Right lobe of liver (tissue), 6 donors: ENCODE measurements at places on chromosomes 5 and 9. TPM values are rescaled to one million over a fixed set of nuclear protein-coding genes. Genes with fewer than 3 reads are reported as not detected.
A peak's percentile ranks its signal among the peaks of the same experiment; 100 is the strongest.

CCL27 gene
- not detected for total RNA-seq

CCL28 gene
- 1.00 TPM for total RNA-seq

TAF11L10 gene
- total RNA-seq: not detected

IFNA21 gene
- not detected for total RNA-seq

UGT3A1 gene
- total RNA-seq: 14.7 TPM

SMIM32 gene
- total RNA-seq: not detected

SCGB3A2 gene
- total RNA-seq: not detected

MZB1 gene
- 1.2 TPM for total RNA-seq

PPP1R26 gene
- total RNA-seq: 5.7 TPM

ERBIN gene
- 45.3 TPM for total RNA-seq

DPH7 gene
- total RNA-seq: 11.0 TPM

SPINK7 gene
- not detected for total RNA-seq

IL7R gene
- total RNA-seq: 7.4 TPM

CDH18 gene
- total RNA-seq: not detected

TPPP gene
- total RNA-seq: 2.2 TPM

IL4 gene
- not detected for total RNA-seq

GRCh38 chr5:78792345-78793055, 143.9 kb upstream of the LHFPL2 start:
- DNase-seq: no peak

DNA sequence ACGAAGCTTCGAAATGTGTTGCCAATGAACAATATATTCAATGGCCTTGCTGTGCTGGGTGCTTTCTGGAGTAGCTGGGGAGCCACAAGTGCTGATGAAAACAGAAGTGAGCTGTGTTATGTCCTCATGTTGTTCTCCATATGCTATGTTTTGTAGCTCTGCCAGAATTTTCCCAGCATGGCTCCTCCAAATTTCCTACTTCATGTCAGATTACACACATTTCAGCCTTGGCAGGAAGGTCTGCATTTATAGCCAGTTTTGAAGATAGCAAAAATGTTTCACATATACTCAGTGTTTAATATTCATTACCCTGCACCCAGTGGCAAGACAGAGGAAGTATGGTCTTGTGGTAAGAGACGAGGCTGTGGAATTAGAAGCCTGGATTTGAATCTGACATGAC, 22.6 kb upstream of the NMUR2 start:
- DNase-seq: no peak

GRCh38 chr9:3446313-3446712, 79.5 kb downstream of the RFX3 start:
- no peak for DNase-seq

- no peak for DNase-seq
These were observed 191.8 kb downstream of the CD180 start for GRCh38 chr5:67004730-67005350.

- peak; percentile 3 for DNase-seq
These were observed 29.5 kb upstream of the SMAD5 start for GRCh38 chr5:136103118-136103517.

DNA sequence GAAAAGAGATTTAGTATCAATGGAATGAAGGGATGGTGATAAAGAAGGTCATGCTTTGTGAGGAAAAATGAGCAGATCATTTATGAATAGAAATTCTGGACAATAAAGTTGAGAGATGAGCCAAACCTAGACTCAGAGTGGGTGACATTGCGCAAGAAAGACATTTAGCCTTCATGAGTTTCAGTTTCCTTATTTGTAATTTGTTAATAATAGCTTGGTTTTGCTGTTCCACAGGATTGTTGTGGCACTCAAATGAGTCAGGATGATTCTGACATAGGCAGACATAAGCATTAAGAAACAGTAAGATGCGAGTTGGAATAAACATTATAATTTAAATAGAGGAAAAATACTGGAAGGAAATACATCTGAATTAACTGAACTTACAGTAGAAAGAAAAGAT, 34.8 kb downstream of the ITGA2 start:
- DNase-seq: no peak

- DNase-seq: no peak
These were observed 129.6 kb downstream of the IZUMO3 start for GRCh38 chr9:24416136-24416535.

- DNase-seq: no peak
These were observed 64.1 kb upstream of the RAD23B start for GRCh38 chr9:107218829-107219485.

GRCh38 chr5:173686950-173687349, 70.5 kb upstream of the BOD1 start:
- no peak for DNase-seq

GRCh38 chr5:40841068-40841805, at the start of gene CARD6:
Gene CARD6, plus strand, starts transcription at chr5:40841367. Its CDS starts 16 bp downstream, at chr5:40841383.
- DNase-seq: no peak

DNA sequence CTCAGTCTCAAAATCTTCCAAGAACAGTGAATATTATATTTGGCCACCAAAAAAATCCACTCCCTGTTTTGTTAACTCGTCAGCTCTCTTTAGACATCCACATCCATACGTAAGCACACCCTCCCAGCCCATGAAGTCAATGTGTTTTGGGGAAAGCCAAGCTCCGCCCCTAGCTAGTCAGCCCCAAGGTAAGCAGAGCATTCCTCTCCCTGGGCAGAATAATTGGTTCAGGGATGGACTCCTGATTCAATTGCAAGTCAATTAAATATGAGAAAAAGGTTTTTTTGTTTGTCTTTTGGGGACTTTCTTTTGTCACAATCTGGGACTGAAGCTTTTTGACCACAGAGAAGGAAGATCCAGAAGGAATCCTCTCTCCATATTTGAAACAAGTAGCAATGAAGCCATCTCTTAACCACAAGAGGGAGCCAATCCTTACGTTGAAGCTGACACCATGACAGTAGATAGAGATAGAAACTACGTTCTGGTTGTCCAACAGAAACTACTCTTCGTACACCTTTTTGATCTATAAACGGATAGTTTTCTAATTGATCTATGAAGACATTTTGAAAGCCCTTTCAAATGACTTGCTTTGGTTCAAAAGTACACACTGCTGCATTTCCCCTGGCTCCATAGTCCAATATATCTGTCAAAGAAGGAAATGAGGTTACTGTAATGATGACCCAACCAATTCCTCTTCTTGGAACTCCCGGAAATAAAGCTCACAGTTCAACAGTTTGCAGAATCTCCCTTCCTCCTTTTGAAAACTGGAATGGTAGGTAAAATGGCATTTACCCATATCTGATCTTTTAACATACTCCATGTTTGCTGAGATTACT, 166.4 kb downstream of the TLE1 start:
- peak; percentile 47 for DNase-seq

DNA sequence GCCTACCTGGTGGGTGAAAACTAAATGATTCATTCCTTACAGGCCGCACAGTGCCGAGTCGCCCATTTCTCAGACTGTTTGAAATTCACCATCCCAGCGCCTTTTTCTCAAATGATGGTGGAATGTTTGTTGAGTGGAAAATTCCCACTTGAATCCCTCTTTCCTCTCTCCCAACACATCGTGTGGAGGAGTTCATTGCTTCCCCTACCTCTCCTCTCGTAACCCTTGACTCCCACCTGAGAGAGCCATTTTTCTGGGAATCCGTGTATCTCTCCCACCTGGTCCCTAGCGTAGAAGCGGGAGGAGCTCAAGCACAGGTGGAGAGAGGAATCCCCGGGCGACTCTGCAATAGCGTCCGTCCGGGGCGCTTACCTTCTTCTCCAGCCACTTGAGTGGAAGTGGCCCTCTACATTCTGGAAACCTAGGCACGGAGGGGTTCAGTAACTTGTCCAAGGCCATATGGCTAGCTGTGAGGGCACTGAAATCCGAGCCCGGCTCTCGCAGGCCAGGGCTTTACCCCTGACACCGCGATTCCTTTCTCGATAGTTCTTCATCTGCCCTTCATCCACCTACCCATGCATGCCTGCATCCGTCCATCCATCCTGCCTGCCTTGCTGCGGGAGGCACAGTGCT, 683 bp downstream of the OSMR start:
- no peak for DNase-seq

- no peak for DNase-seq
These were observed 37.1 kb upstream of the PPARGC1B start for GRCh38 chr5:149693021-149693420.

DNA sequence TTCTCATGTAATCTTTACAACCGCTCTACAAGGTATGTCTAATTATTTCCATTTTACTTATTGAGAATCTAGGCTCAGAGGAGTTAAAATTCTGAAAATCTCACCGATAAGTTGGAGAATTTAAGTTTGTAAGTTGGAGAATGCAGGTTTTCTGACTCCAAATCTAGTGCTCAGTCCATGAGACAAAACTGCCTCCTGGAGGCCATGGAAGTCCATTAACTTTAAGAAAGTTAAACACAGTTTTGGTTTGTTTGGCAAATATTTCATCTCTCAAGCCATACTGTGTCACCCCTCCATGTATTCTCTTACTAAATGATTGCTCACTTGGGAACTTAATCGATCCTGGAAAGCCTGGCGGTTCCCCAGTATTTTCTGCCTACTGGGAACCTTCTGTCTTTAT, 52.6 kb downstream of the INIP start:
- no peak for DNase-seq

- DNase-seq: peak; percentile 65
These were observed 688 bp downstream of the CNTLN start for GRCh38 chr9:17135295-17136160.
